ENCODE measurements at places on chromosomes 5 and 9.
A peak's percentile ranks its signal among the peaks of the same experiment; 100 is the strongest.

GRCh38 chr9:77457916-77458592 lies 190.1 kb downstream of the GNA14 start:
- DNase-seq, result peak; percentile 51

DNA sequence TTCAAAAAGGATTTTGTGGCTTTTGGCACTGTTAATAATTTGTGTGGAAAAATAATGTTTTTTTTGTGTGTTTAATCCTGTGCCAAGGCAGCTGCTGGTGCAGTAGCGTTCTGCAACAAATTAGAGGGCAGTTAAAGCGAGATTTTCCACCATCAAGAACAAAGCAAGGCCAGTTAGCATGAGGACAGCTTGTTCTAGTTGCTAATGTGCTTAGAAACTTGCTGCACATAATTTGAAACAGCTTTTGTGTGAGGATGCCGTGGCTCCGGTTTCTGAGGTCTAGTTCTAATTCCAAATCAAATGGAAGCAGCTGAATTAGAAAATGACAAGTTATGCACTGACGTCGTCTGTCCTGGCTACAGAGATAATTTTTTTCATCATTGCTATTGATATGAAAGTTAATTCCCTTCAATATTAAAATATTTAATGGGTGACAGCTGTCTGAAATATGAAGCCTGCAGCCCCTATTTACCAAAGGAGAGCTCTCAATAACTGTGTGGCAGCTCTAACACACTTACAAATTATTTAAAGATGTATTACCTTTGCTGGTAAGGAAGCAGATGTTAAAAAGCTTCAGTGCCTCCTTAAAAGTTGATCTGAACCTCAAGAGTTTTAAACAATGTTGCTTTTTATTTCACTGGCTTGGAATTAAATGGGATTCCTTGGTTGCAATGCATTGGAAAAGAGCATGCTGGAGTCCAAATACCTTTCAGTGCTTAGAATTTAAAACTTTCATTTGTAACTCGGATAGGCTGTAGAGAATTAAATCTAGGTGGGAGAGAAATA lies 128.6 kb downstream of the SPATA31D1 start:
- no peak for DNase-seq

DNA sequence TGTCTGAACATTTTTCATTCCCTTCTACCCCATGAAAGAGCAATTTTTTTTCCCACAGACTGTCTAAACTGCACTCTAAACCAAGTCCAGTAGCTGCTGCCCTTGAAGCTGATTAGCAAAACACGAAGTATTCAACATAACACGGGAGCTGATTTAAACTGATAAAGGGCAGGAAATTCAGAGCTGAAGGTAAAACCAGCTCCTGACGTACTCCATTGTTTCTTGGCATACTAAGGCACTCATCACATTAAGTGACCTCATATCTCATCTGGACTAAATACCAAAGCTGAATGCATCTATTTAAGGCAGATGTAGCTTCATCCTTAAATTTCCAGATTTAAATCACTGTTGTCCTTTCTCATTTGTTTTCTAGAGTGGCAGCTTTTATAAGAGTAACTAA lies 12.0 kb downstream of the GDF9 start:
- DNase-seq, result no peak

DNA sequence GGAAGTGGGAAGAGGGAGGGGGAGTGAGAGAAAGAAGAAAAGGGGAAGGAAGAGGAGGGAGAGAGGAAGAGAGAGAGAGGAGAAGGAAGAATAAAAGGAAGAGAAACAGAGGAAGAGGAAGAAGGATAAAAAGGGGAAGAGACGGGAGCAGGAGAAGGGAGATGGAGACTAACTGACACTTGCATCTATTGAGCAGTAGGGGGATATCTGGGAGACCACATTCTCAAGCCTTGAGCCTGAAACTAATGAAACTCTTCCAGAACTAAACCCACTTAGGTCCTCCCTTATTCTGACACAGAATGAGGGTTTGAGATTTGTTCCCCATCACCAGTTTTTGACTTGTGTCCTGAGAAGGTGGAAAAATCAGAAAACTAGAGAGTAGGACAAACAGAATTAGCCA lies 533.3 kb downstream of the CDH12 start:
- DNase-seq, result no peak

GRCh38 chr5:75108931-75109596 lies 56.7 kb upstream of the GCNT4 start:
- no peak for DNase-seq

- DNase-seq, result no peak
These were observed 292.1 kb downstream of the GADD45G start for GRCh38 chr9:89896806-89897340.

DNA sequence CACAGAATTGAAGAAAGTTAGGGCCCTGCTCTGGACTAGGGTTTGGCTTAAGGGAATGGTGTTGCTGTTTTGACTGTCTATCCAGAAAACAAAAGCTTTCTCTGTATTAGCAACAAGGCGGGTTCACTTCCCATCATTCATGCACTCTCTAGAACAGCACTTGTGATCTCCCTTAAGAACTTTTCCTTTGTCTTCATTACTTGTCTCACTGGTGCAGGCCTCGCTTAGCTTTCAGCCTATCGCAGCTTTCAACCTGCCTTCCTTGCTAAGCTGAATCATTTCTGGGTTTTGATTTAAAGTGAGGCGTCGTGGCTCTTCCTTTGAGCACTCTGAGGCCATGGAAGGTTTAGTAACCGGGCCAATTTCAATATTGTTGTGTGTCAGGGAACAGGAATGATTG lies 35.2 kb upstream of the LPCAT1 start:
- no peak for DNase-seq

- DNase-seq, result no peak
These were observed 400 bp downstream of the KDM4C start for GRCh38 chr9:6758248-6758497.

DNA sequence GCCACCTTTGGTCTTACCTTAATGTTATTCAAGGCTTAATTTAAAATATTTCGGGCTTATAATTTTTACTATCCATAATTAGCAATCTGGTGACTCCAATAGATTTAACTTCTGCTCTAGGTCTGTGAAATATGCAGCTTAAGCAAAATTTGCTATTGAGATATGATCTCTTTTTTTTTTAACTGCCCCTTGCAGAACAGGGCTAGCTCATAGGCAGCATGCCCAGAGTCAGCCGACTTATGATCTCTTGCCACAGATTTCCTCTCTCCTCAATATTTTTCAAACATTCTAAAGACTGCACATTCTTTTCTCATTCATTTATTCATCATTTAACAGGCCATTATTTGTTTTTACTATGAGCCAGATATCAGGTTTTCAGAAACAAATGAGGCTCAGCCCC lies 4.5 kb downstream of the TTC23L start:
- DNase-seq, result no peak

- no peak for DNase-seq
These were observed 26.9 kb downstream of the HMGCR start for GRCh38 chr5:75363726-75364495.

- no peak for DNase-seq
These were observed 83.0 kb downstream of the NTNG2 start for GRCh38 chr9:132244582-132245455.

- DNase-seq, result no peak
These were observed 148.6 kb upstream of the ELL2 start for GRCh38 chr5:96110300-96110699.

DNA sequence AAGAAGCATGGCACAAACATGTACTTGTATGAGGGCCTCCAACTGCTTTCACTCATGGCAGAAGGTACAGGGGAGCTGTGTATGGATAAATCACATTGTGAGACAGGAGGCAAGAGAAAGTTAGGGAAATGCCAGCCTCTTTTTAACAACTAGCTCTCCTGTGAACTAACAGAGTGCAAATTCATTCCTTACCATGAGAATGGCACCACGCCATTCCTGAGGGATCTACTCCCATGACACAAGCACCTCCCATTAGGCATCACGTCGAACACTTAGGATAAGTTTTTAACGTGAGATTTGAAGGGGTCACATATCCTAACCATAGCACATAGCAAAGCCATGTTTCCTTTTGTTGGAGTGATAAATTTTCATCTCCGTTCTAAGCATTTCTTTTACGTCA lies 747.2 kb upstream of the CHD1 start:
- no peak for DNase-seq

GRCh38 chr9:36905101-36906066 lies 128.7 kb downstream of the PAX5 start:
- no peak for DNase-seq

GRCh38 chr5:145130996-145131395 lies 704.1 kb downstream of the PRELID2 start:
- DNase-seq, result no peak

DNA sequence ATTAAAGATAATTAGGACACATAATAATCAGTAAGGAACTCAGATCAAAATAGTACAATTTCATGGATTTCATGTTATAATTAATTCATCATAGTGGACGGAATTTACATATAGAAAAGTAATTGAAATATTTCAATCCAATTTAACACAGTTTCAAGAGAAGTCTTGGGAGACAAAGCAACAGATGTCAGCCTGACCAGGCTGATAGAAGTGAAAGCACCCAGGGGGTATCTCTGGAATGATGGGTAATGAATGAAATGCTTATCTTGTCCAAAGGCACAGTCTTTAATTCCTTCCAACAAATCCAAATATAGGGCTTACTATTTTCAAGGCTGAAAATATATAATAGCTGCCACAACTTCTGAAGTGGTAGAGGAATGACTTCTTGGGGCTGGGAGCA lies 629.3 kb upstream of the RGMB start:
- no peak for DNase-seq

- no peak for DNase-seq
These were observed 584.6 kb upstream of the CDH18 start for GRCh38 chr5:20572614-20573013.

- no peak for DNase-seq
These were observed 188.3 kb downstream of the GNAQ start for GRCh38 chr9:77843076-77843870.

DNA sequence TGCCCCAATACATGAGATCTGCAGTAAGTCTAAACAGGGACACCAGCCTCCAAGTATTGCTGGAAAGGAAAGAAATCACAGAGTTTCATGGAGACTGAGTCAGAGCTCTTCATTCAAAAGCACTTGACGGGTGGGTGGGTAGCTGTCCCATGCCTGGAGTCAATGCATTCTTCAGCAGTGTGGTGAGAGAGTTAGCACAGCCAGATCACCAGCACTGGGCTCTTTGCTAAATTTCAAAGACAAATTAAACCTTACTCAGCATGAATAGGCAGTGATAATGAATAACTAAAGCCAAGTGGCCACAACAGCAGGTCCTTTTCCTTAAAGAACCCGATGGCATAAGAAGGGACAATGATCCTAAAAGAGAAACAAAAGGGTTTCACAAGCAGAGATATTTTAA lies 192.4 kb downstream of the ACTL7B start:
- DNase-seq, result no peak

GRCh38 chr5:80915716-80916115 lies 44.4 kb upstream of the RASGRF2 start:
- DNase-seq, result no peak

DNA sequence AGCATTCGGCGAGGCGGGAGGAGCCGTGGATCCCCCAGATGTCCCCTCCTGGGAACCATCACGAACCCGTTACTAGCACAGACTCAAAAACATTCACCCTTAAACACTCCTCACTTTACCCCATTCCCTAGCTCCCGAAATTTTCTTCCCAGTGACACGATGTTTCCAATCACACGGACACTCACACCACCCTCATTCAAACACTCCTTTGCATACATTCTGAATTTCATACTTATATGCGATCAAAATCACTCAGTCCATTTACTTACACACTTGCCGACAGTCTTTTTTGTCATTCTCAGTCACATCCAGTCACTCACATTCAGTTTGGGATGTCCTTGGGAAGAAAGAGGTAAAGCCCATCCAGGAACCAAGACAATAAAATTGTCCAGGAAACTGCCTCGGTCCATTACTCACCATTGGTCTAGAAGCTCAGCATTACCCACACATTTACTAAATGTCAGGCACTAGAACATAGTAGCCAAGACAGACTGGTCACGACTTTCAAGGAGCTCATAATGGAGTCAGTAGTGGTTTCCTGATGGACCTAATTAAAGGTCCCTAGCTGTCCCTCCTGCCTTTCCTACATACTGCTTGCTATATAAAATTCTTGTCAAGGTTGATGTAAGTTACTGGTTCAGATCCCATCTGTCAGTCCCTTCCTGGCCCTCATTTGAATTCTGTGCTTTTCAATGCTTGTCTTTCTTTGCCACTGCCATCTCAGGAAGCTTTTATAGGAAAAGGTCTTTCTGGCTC lies 574 bp downstream of the SLC35A4 start:
- DNase-seq, result no peak

DNA sequence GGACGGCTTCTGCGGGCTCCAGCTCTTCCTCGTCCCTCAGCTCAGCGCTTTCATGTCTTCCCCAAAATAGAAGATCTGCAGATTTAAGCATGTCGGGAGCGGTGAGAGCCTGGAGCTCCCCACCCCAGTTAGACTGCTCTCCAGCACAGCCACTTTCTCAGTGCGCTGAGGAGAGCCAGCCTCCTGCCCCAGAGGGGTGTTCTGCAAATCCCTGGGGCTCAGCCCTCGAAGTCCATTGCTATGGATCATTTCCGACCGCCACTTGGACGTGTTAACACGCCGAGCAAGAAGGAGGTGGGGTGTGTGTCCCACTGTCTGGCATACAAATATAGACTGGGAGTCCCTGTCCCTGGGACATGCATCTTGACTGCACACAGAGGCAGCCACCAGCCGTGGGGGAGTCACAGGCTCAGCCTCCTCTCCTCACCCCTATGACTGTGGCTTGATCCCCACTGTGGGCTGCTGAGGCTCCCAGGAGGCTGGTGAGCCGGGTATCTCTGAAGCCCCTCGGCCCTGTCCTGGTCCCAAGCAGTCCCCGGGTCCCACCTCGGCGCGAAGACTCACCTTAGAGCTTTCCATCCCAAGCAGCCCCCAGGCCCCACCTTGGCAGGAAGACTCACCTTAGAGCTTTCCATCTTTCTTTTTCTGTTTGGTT lies 30.0 kb upstream of the RNF130 start:
- DNase-seq, result no peak

DNA sequence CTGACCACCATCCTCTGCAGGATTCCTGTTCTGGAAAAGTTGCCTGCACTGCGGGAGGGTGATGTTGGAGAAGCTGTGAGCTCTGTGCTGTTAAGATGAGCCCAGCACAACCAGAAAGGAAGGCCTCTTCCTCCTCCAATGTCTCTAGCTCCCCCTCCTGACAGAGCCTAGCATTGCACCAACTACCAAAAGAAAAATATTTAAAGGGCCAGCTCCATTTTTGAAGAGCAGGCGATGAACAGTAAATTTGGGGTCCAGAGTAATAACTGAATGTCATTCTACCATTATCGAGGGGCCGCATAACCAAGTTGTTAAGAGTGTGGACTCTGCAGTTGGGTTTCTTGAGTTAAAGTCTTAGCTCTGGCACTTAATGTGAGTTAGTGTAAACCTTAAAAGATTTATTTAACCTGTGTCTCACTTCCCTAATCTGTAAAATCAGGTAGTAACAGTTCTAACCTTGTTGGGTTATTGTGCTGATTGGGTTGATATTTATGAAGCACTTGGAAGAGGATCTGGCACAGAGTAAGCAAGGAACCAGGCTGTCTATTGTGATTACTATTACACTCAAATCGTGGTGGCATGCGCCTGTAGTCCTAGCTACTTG lies 3.9 kb downstream of the TEX53 start:
- peak; percentile 79 for DNase-seq

GRCh38 chr5:68176802-68177479 lies 38.6 kb upstream of the PIK3R1 start:
- no peak for DNase-seq

Measured in activated CD8-positive, alpha-beta memory T cell treated with anti-CD3 and anti-CD28 coated beads, Interleukin-2, amount 50 U/mL, for 4 hours (primary cell).